ENCODE measurements at places on chromosomes 2 and 18.
A peak's percentile ranks its signal among the peaks of the same experiment; 100 is the strongest.

DNA sequence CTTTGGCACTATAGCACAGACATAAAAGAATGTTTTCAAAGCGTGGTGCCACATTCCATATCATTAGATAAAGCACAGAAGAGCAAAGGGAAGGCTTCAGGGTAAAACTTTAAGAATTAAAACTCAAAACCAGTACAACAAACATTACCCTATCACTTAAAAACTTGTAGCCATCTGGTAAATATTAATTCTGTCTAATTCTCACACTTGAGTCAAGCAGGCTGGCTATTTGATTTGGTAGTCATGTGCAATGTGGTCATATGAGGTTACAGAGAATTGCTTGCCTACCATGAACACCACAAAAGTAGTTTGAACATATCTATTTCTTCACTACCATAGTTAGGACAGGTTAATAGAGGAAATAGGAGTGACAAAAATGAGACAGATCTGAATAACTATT, 244.9 kb downstream of the IRS1 start:
- H3K36me3 ChIP-seq: no peaks in the 10 kb centered on the region
- no peak for DNase-seq
- no peaks in the 10 kb centered on the region for H3K4me1 ChIP-seq
- H3K27me3 ChIP-seq: no peaks in the 10 kb centered on the region

DNA sequence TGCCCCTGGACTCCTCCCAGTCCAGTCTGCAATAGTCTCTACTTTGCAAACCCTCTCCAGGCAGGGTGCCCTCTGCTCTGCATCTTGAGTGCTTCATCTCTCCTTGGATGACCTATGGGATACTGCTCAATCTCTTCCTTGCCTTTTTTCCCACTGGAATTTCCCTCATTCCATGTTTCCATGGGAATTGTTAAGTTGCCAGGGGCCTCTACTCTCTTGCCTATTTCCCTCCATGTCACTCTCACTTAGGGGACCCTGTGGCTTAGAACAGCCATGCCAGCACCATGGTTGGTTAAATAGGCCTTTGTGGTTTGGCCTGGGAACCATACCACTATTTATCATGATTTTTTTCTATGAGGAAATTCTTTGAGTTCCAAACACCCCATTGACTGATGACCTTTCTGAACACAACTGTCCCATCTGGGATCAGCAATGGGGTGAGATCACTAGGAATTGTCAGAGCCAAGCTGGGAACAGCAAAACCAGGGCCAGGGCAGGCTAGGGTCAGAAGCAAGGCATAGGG, 91.4 kb upstream of the RBMS1 start:
- H3K4me3 ChIP-seq: no peak overlapping the region
- peaks cover 8% of the 10 kb centered on the region for H3K4me1 ChIP-seq
- H3K27me3 ChIP-seq: no peaks in the 10 kb centered on the region
- H3K27ac ChIP-seq: no peak overlapping the region
- H3K36me3 ChIP-seq: no peaks in the 10 kb centered on the region

- peak overlapping the region; percentile 18 for H3K4me3 ChIP-seq
- no peak overlapping the region for H3K27ac ChIP-seq
- no peaks in the 10 kb centered on the region for H3K36me3 ChIP-seq
- no peaks in the 10 kb centered on the region for H3K27me3 ChIP-seq
Measured at GRCh38 chr2:73268366-73268829, 15.9 kb downstream of the FBXO41 start.

- H3K4me1 ChIP-seq: peaks cover 4% of the 10 kb centered on the region
- H3K4me3 ChIP-seq: no peak overlapping the region
Measured at GRCh38 chr2:39913648-39914461, 134.8 kb upstream of the THUMPD2 start.

DNA sequence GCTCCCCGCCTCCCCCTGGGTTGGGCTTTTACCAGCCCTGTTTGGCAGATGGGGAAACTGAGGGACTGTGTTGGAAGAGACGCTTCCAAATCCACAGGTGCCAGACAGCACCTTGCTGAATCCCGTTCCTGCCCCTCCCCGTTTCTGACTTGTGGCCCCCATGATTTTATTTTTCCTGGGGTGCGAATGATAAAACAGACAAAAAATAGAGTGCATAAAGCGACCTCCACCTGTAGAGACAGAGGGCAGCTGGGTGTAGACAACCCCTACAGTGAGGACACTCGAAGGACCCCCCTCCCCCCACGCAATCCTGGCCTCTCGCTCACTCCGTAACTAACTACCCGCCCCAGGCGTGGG, 2.2 kb upstream of the CTDSP1 start:
- H3K27ac ChIP-seq: peak overlapping the region; percentile 99
- H3K27me3 ChIP-seq: no peaks in the 10 kb centered on the region
- peaks cover 31% of the 10 kb centered on the region for H3K4me1 ChIP-seq
- DNase-seq: no peak

DNA sequence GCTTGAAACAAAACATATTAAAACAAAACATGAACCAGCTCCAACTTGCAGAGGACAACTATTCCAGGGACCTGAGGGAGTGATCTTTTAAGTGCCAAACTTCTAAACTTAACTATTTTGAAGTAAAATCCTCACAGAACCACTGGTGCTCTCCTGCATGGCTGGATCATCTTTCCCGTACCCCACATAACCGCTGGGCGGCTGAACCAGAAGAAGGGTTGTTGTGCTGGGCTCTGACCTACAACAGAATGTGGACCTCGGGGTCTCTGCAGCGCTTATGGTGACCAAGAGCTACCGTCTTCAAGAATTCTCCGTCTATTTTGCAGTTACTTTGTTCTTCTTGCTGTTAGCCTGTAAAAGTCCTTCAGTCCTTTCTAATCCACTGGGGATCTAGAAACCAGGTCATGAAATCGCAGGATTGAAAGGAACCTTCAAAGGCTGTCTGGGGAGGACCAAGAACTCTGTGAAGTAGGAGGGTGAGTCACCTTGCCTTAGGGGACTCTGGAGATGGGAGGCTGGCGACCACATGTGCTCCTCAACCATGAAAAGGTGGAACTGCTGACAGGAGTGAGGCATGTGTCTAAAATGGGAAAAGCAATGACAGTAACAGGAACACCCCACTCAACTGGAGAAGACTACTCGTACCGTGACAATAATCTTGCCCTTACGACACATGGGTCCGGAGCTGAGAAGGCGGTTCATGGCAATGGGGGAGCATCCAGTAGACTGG, 46.6 kb downstream of the HDLBP start:
- H3K27me3 ChIP-seq: no peaks in the 10 kb centered on the region
- no peak overlapping the region for H3K4me3 ChIP-seq
- H3K36me3 ChIP-seq: peaks cover 52% of the 10 kb centered on the region
- no peak overlapping the region for H3K27ac ChIP-seq
- H3K4me1 ChIP-seq: peaks cover 32% of the 10 kb centered on the region

GRCh38 chr2:60553495-60554073, at the start of gene BCL11A:
Gene BCL11A (minus strand): TSS chr2:60553654. CDS start chr2:60553270, 384 bp downstream.
- peak within 1 kb of the TSS; percentile 81 for H3K27ac ChIP-seq
- H3K4me1 ChIP-seq: peaks cover 21% of the 10 kb centered on the region
- H3K36me3 ChIP-seq: no peaks in the 10 kb centered on the region

DNA sequence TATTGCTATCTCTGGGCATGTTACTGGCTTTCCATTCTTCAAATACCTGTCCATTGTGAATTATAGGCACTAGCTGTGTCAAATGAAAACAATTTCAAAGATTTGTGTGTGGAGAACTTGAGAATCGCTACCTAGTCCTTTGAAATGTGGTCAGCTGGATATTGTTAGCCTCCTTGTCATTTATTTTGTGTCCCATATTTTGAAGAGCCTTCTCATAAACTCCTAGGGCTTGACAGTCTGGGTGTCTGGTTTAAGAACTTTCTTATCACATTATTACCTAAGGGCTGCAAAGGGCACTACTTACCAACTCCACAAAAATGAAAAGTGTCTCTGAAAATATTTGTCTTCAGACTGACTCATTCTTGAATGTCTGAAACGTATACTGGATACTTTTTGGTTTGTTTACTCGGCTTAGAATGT, 50.2 kb downstream of the COL4A3 start:
- H3K4me1 ChIP-seq: no peaks in the 10 kb centered on the region
- no peaks in the 10 kb centered on the region for H3K27me3 ChIP-seq
- no peak for DNase-seq

- H3K4me3 ChIP-seq: no peak overlapping the region
- peak overlapping the region; percentile 81 for H3K27ac ChIP-seq
- H3K36me3 ChIP-seq: no peaks in the 10 kb centered on the region
- H3K4me1 ChIP-seq: peaks cover 100% of the 10 kb centered on the region
- no peaks in the 10 kb centered on the region for H3K27me3 ChIP-seq
- DNase-seq: no peak
Measured at GRCh38 chr2:42927334-42928160, 135.2 kb upstream of the HAAO start.

- H3K4me1 ChIP-seq: no peaks in the 10 kb centered on the region
- no peak for DNase-seq
- H3K4me3 ChIP-seq: no peak overlapping the region
- no peaks in the 10 kb centered on the region for H3K36me3 ChIP-seq
- H3K27me3 ChIP-seq: no peaks in the 10 kb centered on the region
- H3K27ac ChIP-seq: no peak overlapping the region
Measured at GRCh38 chr2:235897992-235898391, 270.2 kb downstream of the GBX2 start.

- H3K27ac ChIP-seq: no peak overlapping the region
- H3K4me1 ChIP-seq: no peaks in the 10 kb centered on the region
- H3K4me3 ChIP-seq: no peak overlapping the region
- no peaks in the 10 kb centered on the region for H3K27me3 ChIP-seq
Measured at GRCh38 chr2:144847347-144848080, 327.6 kb upstream of the ZEB2 start.

DNA sequence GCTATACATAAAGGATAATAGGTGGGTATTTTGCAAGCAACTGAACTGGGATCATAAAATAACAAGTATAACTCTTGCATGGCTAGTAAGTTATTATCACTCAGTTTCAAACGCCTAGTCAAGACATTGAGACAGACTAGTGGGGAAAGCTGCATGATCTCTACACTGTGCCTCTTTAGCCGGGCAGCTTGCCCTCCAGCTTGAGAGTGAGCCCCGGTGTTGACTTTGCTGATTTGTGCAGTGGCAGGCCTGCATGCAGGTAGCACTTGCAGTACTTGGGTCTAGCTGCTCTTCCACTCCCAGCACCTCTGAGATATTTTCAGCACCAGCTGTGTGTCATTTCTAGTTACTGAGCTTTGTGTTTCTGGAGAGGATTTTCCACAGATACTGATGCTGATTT, 118.8 kb upstream of the DAPL1 start:
- no peaks in the 10 kb centered on the region for H3K27me3 ChIP-seq
- peaks cover 100% of the 10 kb centered on the region for H3K36me3 ChIP-seq
- no peaks in the 10 kb centered on the region for H3K4me1 ChIP-seq

DNA sequence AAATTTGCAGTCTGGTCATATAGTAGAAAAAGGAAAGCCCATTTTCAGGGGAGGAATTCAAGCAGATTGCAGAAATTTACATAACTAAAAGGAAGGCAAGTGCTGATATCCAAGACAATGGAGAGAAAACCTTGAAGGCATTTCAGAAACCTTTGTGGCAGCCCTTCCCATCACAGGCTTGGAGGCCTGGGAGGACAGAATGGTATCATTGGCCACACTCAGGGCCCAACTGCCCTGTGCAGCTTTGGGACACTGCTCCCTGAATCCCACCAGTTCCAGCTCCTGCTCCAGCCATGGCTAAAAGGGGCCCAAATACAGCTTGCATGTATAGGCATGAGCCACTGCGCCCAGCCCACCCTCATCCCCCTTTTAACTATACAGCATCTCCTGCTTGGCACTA, 81.1 kb upstream of the NYAP2 start:
- H3K27me3 ChIP-seq: no peaks in the 10 kb centered on the region
- DNase-seq: no peak
- H3K4me3 ChIP-seq: no peak overlapping the region
- no peak overlapping the region for H3K27ac ChIP-seq

DNA sequence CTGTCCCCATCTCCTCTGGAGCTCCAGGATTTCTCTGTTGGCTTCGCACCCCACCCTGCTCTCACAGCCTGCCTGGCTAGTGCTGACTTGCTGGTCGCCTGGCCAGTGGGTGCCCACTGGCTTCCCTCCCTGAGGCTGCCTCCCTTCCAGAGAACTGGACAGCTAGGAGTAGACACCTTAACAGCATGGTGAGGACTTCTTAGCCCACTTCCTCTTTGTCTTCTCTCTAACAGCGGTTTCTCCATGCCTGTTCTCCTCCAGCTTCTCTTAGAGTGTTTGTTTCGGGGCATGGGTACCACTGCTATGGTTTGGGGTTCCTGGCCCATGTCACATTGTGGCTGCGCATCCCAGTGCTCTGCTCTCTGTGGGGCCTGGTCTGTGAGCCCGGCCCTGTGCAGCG, 37.1 kb downstream of the ZNF532 start:
- no peak overlapping the region for H3K4me3 ChIP-seq
- DNase-seq: no peak
- H3K27me3 ChIP-seq: no peaks in the 10 kb centered on the region
- no peak overlapping the region for H3K27ac ChIP-seq

GRCh38 chr2:61247204-61247812, 85.3 kb downstream of the C2orf74 start:
- H3K27me3 ChIP-seq: no peaks in the 10 kb centered on the region
- DNase-seq: no peak
- H3K4me3 ChIP-seq: no peak overlapping the region
- H3K4me1 ChIP-seq: no peaks in the 10 kb centered on the region
- H3K36me3 ChIP-seq: peaks cover 19% of the 10 kb centered on the region

GRCh38 chr18:2442006-2442405, 129.3 kb downstream of the METTL4 start:
- DNase-seq: no peak
- H3K27me3 ChIP-seq: no peaks in the 10 kb centered on the region
- H3K4me1 ChIP-seq: no peaks in the 10 kb centered on the region
- no peak overlapping the region for H3K27ac ChIP-seq
- H3K36me3 ChIP-seq: no peaks in the 10 kb centered on the region
- H3K4me3 ChIP-seq: no peak overlapping the region

DNA sequence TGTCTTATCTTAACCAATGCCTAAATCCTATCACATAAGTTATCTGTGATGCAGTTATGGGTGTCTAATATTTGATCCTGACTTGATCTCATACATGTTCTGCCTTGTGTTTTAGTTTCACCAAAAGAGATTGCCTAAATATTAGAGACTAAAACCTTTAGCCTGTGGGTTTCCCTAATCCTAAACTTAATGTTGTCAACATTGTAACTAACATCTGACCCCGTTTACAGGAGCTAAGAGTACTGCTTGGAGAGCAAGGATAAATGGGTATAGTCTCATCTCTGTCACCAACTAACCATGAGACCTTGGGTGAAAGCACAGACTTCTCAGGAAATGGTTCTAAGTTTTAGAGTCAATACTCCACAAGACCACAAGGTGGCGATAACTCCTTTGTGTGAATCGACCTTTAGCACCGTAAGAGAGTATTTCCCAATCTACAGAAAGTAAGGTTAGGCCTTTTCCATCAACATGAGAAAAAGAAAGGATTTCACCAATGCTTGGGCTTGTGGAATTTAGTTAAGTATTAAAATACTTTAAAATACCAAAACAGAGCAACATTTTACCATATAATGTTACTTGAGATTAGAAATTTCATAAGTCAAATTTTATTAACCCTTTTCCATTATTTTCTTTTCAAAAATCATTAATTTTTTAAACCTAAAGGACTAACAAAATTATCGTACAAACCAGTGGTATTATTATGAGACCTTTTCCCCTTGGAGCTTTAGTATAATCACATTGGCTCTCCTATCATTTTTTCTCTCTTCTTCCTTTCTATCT, 60.5 kb downstream of the G6PC2 start:
- H3K36me3 ChIP-seq: no peaks in the 10 kb centered on the region
- no peak for DNase-seq
- no peak overlapping the region for H3K27ac ChIP-seq
- no peaks in the 10 kb centered on the region for H3K27me3 ChIP-seq

All from esophagus squamous epithelium (tissue), 5 donors.